Activated CD4-positive, alpha-beta memory T cell treated with anti-CD3 and anti-CD28 coated beads, Interleukin-2, amount 10 ng/mL, durations not matched to agents 7 days and 5 days (primary cell): ENCODE measurements at places on chromosomes 16 and 17. TPM values are rescaled to one million over a fixed set of nuclear protein-coding genes. Genes with fewer than 3 reads are reported as not detected.

Gene GUCY2D
- total RNA-seq, result not detected

Gene SULT1A2
- total RNA-seq, result 0.13 TPM

Gene KRTAP1-1
- total RNA-seq, result not detected

Gene AGRP
- total RNA-seq, result not detected

Gene PRR11
- total RNA-seq, result 68.2 TPM

Gene LGALS9B
- not detected for total RNA-seq

Gene CASKIN1
- total RNA-seq, result 0.18 TPM

Gene BAIAP3
- 3.9 TPM for total RNA-seq

Gene ARHGDIG
- not detected for total RNA-seq

Gene TEX14
- total RNA-seq, result 0.96 TPM

Gene COX6A2
- not detected for total RNA-seq

Gene TSPOAP1
- total RNA-seq, result 69.4 TPM

Gene RASL10B
- total RNA-seq, result 0.33 TPM

Gene GNAO1
- total RNA-seq, result 1.8 TPM

Gene GAS2L2
- not detected for total RNA-seq

Gene STAT5A
- 88.4 TPM for total RNA-seq

Gene ZNF597
- total RNA-seq, result 2.1 TPM

Gene C16orf74
- total RNA-seq, result 0.53 TPM

Gene TENT4B
- 18.0 TPM for total RNA-seq

Gene PIRT
- not detected for total RNA-seq

Gene TAX1BP3
- total RNA-seq, result 25.0 TPM

Gene DNAH9
- not detected for total RNA-seq

Gene PLEKHH3
- total RNA-seq, result 3.1 TPM

Gene DOC2B
- not detected for total RNA-seq

Gene TMED6
- total RNA-seq, result 1.3 TPM
